ENCODE measurements at places on chromosomes 5 and 9.

DNA sequence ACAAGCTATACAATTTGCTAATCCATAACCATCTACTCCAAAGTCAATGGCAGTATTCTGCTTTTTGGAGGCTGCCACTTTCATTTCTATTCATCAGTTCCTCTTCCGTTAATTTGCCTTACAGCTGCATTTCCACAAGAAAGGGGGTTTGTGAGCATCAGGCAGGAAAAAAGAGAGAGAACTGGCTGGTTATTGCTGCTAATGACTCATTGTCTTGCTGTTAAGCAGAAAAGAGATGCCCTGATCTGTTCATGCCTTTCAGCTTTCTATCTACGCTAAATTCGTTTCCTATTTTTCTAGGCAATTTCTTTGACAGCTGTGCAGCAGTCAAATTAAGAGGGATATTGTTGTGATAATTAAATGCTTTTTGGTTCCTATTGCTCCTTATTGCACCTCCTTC, 65.9 kb upstream of the GNAQ start:
- no peak for DNase-seq

DNA sequence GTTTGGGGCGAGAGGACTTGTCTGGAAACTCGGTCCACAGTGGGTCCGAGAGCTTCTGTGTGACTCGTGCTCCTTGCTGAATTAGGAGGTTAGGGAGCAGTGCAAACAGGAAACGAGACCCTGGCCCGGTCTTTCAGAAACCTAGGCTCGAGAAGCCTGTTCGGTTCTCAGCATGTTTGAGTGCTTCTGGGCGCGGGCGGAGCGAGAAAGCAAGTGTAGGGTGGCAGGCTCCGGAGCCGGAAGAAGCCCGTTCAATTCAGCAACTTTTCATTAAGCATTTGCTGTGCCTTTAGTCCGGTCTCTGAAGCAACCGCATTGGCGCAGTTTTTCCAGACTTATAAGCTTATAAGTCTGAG, 547 bp downstream of the CLTA start:
- peak; percentile 21 for DNase-seq

DNA sequence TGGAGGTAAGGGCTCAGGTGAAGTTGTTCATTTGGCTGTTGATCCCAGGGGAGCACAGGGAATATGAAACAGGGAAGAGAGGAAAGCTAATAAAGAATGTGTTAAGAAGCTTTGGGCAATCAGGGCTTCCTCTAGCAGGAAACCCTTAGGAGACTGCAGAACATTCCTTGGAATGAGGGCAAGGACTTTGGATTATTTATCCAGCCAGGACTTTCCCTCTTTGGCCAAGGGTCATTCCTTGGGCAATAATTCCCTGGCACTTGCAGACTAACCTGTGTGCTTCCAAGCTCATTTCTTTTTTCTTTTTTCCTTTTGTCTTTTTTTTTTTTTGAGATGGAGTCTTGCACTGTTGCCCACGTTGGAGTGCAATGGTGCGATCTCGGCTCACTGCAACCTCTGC, 209.2 kb upstream of the MAP3K1 start:
- DNase-seq, result no peak

GRCh38 chr9:75455444-75455921, 367.2 kb downstream of the OSTF1 start:
- no peak for DNase-seq

Data from stimulated activated CD8-positive, alpha-beta memory T cell treated with anti-CD3 and anti-CD28 coated beads, Interleukin-12 subunit alpha, Interleukin-12 subunit beta, amount 100 ng/mL, for 1 hour (primary cell).